ENCODE measurements at places on chromosomes 6 and 20.

DNA sequence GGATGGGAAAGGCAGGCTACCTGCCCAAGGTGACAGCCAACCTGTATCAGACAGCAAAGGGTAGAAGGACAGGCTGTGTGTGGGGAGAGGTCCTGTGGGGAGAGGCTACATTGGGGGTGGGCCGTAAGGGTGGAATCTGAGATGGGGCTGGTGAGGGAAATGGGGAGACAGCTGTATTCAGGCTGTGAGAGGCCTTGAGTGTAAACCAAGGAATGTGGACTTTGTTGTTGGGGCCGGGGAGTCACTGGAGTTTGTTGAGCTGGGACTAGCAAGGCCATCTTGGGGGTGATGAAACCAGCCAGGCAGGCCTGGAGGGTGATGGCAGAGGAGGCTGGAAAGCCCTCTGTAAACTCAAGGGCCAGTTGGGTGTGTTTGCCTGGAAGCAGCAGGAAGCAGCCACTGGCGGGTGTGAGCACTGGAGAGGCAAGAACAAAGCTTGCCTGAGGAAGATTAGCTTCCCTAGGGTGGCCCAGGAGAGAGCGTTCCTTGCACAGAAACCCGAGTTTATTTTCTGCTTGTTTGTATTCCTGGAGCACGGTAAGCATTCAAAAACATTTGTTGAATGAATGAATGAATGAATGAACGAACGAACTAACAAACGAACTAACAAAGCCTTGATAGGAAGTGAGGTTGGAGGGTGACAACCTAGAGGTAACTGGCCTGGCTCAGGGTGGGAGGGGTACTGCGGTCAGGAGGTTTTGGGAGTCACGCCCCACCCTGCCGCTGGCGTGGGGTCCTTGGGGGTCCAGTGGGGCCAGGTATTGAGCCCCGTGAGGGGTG is 18.9 kb downstream of the TTBK1 start:
- DNase-seq: no peak

DNA sequence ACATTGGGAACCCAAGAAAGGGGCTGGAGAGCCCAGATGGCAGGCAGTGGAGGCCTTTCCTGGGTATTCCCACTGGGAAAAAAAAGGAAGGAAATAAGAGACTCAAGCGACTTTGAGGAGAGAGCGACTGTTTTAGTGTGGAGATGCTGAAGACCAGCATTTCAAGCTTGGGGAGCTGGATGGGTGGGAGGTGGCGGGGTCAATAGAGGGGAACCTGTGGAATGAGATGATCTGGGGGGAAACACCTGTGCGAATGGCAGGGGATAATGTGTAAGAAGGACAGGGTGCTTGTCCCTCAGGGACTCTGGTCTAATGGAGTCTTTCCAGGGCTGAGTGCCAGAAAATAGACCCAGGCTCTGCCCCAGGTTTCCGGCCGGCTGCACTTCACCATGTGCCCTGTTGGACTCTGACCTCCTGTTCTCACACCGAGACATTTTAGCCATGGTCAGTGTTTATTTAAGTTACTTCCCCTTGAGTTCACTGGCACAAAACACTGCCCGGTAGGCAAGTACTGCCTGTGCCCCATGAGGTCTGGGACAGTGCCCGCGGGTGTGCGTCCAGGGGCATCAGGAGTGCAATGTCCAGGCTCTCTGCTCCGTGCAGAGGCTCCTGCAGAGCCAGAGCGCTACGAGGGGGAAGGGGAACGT is 50.4 kb upstream of the NKX2-2 start:
- DNase-seq: no peak

DNA sequence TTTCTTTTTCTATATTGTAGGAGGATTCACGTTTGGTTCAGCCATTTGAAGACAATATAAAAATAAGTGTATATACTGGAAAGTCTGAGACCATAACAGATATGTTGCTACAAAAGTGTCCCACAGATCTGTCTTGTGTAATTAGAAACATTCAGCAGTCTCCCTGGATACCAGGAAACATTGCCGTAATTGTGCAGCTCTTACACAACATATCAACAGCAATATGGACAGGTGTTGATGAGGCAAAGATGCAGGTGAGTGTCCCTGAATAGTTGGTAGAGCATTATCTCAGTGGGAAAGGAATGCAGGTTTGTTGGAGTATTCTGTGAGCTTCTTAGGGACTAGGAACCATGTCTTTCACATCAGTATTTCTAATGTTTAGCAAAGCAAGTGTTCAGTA is 18.3 kb upstream of the ADGRF4 start:
- DNase-seq: no peak

DNA sequence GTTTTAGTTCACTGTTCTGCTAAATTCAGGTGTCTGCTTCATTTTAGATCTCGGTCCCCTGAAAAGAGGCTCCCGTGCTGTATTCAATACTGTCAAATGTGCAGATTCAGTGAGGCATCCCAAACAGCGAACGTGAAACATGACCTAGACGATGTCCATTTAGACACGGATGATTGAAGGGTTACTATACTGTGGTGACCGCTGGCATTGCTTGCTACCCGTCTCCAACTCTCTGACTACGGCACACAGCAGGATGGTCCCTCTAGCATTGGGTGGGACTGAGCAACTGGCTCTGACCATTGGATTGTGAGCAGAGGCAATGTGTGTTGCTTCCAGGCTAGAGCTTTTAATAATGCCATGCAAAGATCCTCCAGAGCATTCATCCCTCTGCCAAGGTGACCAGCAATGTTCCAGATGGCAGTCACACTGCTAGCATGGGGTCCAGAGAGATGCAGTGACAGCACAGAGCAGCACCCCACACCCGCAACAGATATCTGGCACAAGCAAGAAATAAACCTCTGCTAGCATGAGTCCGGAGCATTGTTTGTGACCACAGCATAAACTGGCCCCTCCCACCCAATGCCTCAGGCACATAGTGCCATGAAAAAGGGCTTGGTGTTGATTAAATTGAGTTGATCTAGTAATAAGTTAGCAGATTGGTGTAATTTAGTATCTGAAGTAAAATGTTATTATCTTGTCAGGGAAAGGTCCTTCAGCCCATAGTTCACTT is 9.0 kb downstream of the METTL24 start:
- no peak for DNase-seq

GRCh38 chr6:167826896-167827582 is at the start of gene AFDN:
AFDN (plus strand) TSS chr6:167826911; CDS start chr6:167827133, 222 bp downstream.
- no peak for DNase-seq

DNA sequence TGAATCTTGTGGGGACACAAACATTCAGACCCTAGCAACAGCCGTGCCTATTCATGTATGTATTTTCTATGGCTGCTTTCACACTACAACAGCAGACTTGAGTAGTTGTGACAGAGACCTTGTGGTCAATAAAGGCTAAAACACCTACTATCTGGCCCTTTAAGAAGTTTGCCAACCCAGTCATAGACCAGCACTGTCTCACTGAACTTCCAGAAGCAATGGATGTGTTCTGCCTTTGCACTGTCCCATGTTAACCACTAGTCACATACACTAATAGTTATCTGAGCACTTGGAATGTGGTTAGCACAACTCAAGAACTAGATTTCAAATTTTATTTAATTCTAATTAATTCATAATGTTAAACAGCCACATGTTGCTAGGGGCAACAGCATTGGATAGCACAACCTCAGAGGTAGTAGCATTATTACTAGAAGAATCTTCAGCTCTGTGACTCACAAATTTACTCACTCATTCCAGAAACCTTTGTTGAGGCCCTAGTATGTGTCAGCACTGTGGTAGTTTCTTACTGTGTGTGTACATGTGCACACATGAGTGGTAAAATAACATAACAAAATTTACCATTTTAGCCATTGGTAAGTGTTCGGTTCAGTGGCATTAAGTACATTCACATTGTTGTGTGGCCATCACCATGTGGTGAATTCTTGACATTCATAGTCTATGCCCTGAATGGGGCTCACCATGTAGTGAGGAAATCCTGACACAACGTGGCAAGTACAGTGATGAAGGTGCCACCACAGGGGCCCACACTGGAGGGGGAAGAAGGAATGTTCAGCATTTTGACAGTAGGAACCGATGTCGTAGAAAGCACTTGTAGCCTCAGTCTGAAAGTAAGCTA is 107.3 kb downstream of the CEP57L1 start:
- no peak for DNase-seq

- DNase-seq: no peak
Observed at GRCh38 chr6:132651062-132651461, 7.9 kb downstream of the TAAR1 start.

DNA sequence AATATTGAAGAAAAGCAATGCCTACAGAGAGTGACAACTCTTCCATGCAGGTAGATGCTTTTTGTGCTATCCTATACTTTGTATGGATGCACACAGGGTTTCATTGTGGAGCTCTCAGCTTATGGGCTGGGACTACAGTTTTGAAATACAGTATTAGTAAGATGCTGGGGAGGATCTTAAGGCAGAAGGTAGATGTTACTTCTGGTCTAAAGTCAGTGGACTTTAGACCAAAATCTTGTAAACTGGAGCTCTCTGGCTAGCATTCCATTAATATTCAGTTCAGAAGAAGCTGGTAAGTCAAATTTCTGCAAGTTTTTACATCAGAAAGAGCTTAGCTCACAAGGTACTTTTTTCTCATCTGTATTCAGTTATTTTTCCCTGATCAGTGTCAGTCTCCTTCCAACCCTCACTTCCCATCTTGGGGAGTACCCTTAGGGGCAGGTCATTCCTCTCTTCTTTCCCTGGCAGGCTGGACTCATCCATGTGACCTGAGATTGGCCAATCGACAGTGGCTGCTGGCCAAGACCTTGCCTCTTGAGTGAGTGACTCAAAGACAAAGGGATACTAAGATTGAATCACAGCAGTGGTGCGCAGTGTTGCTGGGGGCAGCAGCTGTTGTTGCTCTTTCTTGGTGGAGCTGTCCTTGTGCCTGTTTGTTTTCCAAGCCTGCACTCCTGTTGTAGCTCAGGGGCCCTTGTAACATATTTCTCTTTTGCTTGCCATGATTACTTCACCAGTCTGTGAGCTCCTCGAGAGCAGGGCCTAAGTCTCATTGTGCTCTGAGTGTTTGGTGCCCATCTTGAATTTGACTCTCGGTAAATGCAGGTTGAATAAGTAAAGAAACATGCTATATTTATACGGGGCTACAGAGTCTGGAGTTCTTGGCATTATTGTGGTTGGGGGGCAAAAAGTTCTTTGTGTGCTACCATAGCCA is 2.8 kb upstream of the PHF20 start:
- no peak for DNase-seq

GRCh38 chr6:141472162-141472928 is 660.4 kb upstream of the GJE1 start:
- DNase-seq: no peak

GRCh38 chr20:34536798-34537394 is 20.7 kb downstream of the DYNLRB1 start:
- no peak for DNase-seq

DNA sequence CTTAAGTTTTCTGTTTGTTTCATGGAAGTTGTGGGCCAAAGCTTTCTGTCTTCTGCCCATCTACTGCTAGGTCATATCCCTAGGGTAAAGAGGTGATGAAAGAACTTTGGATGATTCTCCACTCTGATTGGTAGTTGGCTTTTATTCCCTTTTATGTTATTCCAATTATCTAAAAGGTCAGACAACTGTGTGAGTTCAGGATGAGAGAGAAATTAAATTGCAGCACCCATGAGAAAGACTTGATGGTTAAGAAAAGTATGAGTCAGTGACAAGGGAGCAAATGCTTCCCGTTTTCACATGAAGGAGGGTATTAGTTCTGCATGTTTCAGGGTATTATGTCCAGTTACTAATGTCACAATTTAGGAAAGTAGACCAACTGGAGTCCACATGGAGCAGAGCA is 136.3 kb downstream of the CD109 start:
- no peak for DNase-seq

- no peak for DNase-seq
Observed at GRCh38 chr6:73285674-73286283, 22.8 kb upstream of the KHDC1 start.

DNA sequence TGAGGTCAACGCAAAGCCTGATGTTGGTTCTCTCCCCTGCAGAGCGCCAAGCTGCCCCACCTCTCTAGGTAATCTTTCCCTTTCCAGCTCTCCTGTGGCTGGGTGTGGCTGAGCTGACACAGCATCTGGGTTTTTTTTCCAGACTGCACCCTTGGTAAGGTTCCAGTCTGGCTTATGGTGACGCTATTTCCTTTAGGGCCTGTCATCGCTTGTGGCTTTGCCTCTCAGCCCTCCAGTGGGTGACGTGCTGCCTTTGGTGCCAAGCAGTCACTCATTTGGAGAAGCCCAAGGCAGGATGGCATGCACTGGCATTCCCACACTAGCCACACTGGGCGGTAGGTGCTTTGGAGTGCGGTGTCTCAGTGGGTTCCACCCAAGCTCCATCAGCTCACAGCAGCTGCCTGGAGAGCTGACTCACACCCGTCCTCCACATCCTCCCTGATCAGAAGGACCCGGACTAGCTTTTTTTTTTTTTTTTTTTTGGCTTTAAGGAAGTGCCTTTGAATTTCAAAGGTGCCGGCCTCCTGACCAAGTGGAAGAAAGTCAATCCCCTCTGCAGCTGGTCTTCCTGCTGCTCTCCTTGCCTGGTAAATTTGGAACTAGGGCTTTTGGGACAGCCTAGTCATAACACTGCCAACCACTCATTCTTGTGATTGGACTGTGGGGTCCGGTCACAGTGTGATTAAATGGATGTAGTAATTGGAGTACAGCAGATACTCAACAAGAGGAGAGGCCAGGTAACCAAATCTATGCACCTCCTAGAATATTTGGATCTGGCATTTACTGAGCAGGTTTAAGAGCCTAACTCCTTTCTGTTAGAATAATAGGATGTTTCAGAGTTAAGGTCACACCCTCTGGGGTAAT is 153.6 kb downstream of the CD83 start:
- DNase-seq: peak; percentile 37

DNA sequence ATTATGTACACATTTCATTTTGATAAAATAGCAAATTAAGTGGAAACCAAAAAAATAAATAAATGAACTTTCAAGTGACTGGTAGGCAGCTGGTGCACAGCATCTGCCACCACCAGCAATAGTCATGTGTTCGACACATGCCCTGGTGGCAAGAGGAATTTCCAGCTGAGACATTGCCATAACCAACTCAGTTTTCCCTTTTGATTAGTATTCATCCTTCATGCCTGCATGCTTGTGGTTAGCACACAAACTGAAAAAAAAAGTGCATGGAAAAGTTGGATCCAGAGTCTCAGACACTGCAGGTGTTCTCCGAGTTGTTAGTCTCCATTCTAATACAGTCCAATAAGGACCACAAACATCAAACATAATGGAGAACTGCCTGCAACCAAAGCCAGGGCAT is 156.0 kb upstream of the SOX4 start:
- no peak for DNase-seq

DNA sequence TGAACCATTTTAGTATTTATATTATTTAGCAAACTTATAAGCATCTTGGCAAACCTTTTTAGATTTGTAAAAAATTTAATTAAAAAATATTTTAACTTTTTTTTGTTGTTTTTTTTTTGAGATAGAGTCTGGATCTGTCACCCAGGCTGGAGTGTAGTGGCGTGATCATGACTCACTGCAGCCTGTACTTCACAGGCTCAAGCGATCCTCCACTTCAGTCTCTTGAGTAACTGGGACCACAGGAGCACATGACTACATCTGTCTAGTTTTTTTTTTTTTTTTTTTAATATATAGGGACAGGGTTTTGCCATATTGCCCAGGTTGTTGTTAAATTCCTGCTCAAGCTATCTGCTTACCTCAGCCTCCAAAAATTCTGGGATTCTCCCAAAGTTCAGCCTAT is 161.1 kb downstream of the EYS start:
- no peak for DNase-seq

Data from stimulated activated CD8-positive, alpha-beta memory T cell treated with anti-CD3 and anti-CD28 coated beads, Interleukin-7, amount 100 ng/mL, for 48 hours (primary cell).